ENCODE measurements at places on chromosomes 2 and 18. TPM values are rescaled to one million over a fixed set of nuclear protein-coding genes. Genes with fewer than 3 reads are reported as not detected.

DNA sequence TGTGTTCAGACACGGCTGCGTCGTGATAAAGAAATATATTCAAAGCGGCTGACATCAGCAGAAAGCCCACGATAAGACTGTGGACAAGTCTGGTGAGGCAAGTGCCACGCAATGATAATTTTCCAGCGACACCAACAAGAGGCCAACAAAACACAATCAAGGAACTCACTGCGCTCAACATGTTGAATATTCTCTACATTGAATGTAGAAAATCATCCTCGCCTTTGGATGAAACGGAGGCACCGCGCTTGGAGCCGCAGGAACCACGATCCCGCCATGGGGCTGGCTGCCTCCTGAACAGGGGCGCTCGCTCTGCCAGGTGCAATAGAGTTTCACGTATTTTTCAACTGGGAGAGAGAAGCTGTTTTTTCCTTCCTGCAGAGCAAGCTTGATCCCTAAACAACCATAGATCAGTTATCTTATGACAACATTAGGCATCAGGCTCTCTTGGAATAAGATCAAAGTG, 220.3 kb downstream of the ATAD2B start:
- no peak for DNase-seq

DNA sequence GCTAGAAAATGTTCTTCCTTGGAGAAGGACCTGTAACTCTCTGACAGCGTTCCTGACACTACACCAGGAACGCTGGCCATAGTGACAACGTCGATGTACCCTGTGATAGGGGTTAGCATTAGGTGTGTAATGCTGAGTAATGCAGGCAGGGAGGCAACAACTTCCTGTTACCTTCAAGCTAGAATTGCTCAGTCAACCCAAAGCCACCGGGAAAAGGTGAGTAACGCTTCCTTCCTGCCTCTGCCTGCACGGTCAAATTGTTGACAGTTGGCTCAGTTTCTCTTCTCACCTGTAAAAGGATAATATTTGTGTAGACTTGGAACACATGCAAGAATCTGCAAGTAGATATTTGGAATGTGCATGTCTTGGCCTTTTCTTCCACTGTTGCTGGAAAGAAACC, 12.7 kb downstream of the FAM110C start:
- no peak for DNase-seq

GRCh38 chr2:234958746-234959395, 7.1 kb downstream of the SH3BP4 start:
- no peak for DNase-seq

DNA sequence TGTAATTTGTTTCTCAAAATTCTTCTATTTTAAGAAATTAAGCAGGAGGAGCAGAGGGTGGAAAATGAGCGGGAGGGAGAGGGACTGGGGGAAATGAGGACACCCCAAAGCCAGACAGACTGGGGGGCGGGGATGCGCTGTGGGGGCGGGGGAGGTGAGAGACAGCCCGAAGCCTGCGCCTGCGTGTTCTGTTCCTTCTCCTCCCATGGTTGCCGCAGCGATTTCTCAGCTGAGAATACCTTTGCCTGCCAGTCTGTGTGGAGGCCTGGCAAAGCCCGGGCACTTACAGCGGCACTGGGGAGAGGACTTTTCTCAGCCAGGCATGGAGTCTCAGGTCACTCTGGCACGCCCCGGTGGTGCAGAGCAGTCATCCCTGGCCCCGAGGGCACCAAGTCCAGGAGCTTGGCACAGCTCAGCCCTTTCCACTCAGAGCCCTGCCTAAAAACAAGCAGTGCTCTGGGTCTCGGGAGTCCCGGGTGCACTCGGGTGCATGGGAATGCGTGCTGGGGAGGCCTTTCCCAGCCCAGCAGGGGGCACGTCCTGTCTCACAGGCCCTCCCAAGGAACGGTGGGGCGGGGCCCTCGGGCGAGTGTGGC, 289.3 kb upstream of the HS6ST1 start:
- DNase-seq: no peak

DNA sequence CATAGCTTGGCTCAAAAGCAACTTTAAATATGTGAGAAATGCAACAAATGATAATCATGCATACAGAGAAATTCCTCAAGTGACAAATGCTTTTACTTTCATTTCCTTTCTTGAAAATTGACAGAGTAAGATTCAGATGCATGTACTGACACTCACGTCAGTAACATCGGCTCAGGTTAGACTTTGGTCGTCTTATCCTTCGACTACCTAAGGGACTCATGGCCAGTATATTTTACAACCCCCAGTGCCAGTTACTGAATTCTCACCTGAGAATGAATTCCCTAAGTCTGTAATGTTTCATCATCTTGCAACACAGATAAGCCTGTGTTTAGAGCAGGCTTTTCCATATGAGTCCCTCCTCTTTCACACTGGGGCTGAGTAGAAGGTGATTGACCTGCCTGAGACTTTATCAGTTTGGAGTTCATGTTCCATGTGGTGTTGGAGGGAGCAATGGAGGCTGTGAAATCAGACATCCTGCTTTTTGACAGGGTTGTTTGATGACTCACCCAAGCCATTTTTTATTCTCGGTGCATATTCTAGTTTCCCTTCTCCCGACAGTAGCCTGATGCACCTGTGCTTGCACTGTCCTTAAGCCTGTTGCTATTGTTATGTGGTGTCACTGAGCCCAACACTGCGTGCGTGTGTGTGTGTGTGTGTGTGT, 30.5 kb upstream of the ATP8B1 start:
- no peak for DNase-seq

- no peak for DNase-seq
Measured at GRCh38 chr2:42124011-42124785, 45.0 kb upstream of the EML4 start.

DNA sequence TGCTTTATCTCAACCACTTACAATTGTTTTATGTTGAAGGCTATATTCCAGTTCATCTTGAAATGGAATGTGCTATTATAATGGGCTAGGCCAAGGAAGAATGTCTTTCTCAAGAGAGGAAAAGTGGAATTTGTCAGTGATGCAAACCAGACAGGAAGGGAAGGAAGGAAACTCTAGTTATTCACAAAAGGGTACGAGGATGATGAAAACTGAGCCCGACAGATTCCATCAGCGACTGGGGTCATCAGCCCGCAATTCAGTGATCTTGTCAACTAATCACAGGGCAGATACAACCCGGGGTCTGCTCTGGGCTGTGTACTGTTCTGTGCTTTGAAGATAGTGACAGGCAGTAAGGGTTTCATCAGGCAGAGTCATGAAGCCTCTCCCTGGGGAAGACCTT, 23.4 kb upstream of the LYPD6 start:
- no peak for DNase-seq

- DNase-seq: no peak
Measured at GRCh38 chr2:100256416-100256815, 65.9 kb downstream of the LONRF2 start.

GMPPA gene
- 54.3 TPM for polyA plus RNA-seq

CETN1 gene
- not detected for polyA plus RNA-seq

GYPC gene
- 15.2 TPM for polyA plus RNA-seq
